ENCODE measurements at places on chromosomes 6 and 20. TPM values are rescaled to one million over a fixed set of nuclear protein-coding genes. Genes with fewer than 3 reads are reported as not detected.

FAM217A gene
- total RNA-seq: not detected

PMEPA1 gene
- total RNA-seq: 6.6 TPM

VSTM2L gene
- total RNA-seq: 9.2 TPM

DNA sequence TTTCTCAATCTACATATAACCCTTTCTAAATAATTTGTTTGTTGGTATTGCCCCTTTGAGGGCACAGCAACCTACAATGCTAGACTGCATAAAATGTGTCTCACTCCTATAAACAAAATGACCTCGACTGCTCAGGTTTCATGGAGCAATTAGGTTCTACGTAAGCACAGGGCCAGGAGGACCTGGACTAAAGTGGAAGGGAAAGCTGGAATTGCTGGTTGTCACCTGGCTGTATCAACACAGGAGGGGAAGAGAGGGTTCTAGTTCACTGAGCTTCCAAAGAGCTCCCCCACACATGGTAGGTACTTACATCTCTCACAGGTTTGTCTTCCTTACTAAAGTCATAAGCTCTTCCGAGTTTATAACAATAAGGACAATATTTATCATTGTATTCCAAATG, 51.0 kb downstream of the NCOA6 start:
- H3K27me3 ChIP-seq: no peaks in the 10 kb centered on the region
- no peak overlapping the region for H3K4me3 ChIP-seq
- DNase-seq: no peak
- no peak overlapping the region for H3K27ac ChIP-seq

DNA sequence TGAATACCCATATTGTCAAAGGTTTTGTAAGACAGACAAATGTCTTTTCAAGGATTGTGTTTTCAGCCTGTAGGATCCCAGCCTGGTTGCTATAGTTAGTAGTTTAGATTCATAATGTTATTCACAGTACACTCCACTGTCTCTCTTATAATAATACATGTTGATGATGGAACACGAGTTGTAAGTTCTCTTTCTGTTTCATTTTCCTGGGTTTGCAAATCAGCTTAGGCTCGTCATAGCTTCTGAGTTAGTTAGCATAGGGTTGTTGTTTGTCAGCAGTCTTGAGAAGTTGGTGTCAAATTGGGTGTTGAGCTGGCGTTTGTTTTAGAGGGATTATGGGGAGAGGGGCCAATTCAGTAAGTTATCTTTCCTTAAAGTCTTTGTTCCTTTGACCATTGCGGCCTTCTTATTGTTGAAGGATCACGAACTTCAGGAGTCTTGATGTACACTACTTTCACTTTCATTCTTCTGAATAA, 45.8 kb downstream of the QKI start:
- H3K4me1 ChIP-seq: peaks cover 61% of the 10 kb centered on the region
- peak overlapping the region; percentile 80 for H3K27ac ChIP-seq
- no peaks in the 10 kb centered on the region for H3K36me3 ChIP-seq
- peak overlapping the region; percentile 82 for H3K4me3 ChIP-seq

DNA sequence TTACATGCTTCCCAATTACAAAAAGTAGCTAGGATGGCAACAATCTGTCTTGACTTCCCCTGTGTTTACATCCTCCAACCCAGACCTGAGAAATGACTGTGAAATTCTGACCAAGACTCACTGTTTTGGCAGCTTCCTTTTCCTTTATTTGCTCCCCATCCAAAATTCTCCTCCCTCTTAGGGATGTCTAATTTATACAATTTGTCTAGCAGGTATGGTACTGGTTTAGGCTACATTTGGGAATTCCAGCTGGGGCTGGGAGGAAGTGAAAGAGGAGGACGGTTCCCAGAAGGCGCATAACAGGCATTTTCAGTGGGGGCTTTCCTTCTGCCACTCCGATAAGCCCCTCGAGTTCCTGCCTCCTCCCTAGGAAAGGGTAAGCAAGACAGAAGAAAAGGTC, 231.5 kb upstream of the BTBD3 start:
- no peaks in the 10 kb centered on the region for H3K36me3 ChIP-seq
- no peak overlapping the region for H3K4me3 ChIP-seq
- H3K4me1 ChIP-seq: no peaks in the 10 kb centered on the region
- H3K27ac ChIP-seq: no peak overlapping the region
- DNase-seq: no peak

DNA sequence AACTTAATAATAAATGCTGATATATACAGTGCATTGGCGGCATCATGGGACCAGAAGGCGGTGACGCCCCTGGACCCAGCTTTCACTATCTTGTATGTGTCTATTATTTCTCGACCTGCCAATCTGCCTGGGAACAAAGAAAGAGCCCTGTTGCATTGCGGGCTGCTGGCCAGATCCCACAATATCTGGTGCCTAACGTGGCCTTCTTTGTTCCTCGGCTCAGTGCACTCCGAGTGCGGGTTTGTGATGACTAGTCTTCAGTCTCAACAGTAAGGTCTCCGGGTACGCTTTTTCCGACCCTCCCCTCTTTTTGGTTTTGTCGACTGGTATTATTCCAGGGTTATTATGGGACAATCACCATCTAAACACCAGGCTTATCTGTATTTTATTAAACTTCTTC, 291.5 kb downstream of the TBC1D32 start:
- H3K4me1 ChIP-seq: no peaks in the 10 kb centered on the region
- H3K36me3 ChIP-seq: no peaks in the 10 kb centered on the region
- H3K4me3 ChIP-seq: no peak overlapping the region
- no peaks in the 10 kb centered on the region for H3K27me3 ChIP-seq

DNA sequence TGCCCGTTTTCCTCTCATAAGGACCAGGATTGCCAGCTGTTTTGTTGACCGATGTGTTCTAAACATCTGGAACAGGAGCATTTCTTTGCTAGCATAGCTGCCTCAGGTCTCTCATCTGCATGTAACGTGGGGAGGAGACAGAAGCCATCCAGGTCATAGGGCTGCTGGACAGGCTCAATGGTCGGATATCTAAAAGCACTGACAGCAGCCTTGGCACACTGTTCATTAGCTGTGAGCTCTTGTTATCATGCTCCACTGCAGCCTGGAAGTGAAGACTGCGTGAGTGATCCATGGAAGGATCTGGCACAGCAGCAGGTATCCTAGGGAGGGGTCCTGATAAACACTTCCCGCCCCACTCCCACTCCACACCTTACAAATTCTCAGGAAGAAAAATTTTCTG, 175.3 kb downstream of the LRFN2 start:
- no peak overlapping the region for H3K27ac ChIP-seq
- no peaks in the 10 kb centered on the region for H3K27me3 ChIP-seq
- H3K36me3 ChIP-seq: no peaks in the 10 kb centered on the region
- no peak for DNase-seq
- H3K4me1 ChIP-seq: no peaks in the 10 kb centered on the region
- H3K4me3 ChIP-seq: no peak overlapping the region

- no peaks in the 10 kb centered on the region for H3K36me3 ChIP-seq
- H3K4me1 ChIP-seq: no peaks in the 10 kb centered on the region
- H3K27me3 ChIP-seq: no peaks in the 10 kb centered on the region
- peak; percentile 17 for DNase-seq
- no peak overlapping the region for H3K27ac ChIP-seq
- H3K4me3 ChIP-seq: no peak overlapping the region
Measured at GRCh38 chr20:17298171-17298570, 71.3 kb downstream of the PCSK2 start.
